ENCODE measurements at places on chromosomes 7 and 10.
A peak's percentile ranks its signal among the peaks of the same experiment; 100 is the strongest.

DNA sequence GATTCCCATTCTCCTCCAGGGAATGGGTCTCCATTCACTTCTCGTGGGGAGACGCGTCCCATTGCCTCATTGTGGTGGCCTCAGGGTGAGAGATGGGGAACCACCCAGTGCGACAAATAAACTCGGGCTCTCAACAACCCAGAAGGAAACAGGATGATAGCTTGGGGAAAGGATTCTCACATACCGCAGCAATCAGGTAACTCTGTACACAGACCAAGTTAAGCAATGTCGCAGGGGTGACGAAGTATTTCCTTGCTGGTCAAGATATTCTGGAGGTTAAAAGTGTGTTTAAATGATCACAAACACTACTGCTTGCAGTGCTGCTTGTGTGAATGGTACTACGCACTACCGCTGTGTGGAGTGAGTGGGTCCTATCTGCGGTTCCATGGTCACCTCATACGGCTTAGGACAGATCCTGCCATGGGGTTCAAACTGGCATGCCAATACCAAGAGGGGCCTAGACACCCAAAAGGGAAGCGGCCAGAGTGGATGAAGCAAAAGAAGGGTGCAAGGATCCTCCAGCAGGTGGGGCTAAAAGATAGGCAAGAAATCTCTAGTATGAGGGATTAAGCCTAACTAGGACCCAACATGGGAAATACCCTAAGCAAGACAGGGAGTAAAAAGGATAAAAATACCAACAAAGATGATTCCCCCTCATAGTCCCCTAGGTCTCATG, 143.8 kb upstream of the TMEM106B start:
- DNase-seq, result peak; percentile 58

GRCh38 chr10:103879409-103879808, 24.0 kb upstream of the SH3PXD2A start:
- no peak for DNase-seq

GRCh38 chr10:132690821-132691610, 94.9 kb downstream of the NKX6-2 start:
- DNase-seq, result peak; percentile 4

DNA sequence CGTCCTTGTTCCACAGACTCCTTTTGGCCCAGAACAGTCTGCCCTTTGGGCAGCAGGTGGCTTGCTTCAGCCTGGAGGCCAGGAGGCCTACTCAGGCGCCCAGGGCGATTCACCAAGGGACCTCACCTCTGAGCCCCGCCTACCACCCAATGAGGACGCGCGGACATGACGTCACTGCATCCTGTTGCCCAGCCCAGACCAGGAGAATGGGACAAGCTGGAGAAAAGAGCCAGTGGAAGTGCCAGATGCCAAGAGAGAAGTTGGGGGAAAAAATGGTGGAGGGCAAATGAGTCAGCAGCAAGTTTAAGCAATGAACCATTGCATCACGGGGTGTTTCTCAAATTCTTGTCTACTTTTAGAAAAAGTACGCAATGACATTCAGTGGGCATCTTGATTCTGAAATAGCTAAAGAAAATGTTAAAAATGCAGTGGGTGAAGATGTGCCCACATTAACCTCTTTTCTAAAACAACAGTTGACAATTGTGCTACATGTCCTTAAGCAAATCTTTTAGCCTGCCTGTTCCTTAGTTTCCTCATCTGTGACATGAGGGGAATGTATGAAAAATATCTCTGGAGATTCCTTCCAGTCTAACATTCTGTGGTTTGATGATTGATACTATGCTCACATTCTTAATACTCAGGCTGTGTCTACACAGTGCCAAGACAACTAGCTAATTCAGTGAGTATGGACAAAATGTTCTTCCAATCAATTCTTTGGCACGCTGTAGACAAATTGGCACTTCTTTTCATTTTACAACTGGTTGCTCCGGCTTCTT, 23.9 kb upstream of the LEP start:
- no peak for DNase-seq

DNA sequence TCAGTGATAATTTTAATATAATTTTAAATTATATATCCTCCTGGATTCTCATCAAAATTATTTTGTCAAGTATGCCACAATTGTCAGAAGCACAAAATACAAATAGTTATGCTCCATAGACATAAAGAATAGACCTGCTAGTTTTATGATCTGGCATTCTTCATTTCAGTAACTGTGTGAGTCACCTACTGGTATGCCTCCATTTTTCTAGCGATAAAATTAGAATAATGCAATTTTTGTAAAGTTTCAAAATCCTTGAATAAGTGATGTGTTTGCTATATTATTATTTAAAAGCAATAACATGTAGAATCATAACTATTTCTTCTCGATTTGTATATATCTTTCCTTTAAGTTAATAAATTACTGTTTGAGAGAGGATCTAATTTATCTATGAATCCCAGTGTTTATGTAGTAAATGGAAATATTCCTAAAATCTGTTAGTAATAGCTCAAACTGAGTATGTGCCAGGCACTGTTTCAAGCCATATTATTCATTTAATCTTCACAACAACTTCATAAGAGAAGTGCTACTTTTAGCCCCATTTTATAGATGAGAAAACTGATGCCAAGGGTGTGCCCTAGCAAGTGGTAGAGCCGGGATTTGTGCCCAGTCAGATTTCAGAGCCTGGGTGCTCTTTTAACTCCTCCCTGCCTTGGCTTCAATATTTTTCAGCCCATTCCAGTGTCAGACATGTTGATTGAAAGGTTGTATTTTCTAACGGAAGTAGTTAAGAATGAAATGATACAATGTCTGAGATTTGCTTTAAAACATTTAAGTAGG, 38.4 kb downstream of the NET1 start:
- DNase-seq, result no peak

GRCh38 chr7:151003572-151003971, 12.8 kb downstream of the NOS3 start:
- DNase-seq, result no peak

GRCh38 chr7:113086431-113086888, at the start of gene GPR85:
GPR85 (minus strand) TSS chr7:113086827; CDS start chr7:113084721, 2,106 bp downstream.
- DNase-seq, result peak; percentile 31

DNA sequence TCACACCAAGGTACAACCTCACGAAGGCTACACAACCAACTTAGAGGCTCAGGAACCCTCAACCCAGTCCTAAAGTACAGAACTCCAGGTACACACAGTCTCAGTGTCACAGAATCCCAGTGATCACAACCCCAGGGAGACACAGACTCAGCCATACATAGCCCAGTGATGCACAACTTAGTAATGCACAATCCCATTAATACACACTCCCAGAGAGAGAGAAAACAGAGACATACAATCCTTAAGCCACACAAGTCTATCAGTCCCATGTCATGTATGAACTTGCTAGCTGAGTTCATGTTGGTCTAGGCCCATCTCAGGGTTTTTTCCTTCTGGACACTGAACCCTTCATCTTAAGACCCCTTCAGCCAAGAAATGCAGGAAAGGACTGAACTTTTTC, 4.6 kb downstream of the KCNIP2 start:
- no peak for DNase-seq

DNA sequence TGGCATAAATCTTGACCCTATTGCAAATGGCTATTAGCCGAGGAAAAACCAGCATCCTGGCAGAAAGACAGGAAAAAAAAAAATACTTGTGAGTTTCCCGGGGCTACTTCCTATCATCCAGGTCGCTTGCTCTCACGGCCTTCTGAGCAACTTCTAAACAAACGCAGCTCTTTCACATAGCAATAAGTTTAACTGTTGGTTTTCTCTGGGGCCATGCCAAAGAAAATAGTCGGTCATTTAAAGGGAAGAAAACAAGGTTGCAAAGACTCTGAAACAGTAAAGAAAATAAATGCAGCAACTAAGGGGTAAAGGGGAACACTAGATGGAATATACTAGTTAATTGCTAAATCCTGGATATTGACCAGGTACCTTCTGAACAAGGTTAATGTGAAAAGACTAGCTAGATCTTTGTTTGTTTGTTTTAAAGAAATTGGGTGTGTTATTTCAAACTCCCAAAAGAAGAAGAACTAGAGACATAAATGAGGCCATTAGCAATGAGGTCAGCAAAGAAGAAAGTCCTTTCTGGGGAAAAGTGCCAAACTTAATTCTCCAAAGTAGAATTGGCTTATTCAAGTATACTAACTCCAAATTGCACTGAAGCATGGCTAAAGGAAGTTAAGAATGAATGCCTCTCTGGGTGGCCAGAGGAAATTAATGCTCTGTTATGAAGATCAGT, 54.2 kb downstream of the SLC39A12 start:
- no peak for DNase-seq

DNA sequence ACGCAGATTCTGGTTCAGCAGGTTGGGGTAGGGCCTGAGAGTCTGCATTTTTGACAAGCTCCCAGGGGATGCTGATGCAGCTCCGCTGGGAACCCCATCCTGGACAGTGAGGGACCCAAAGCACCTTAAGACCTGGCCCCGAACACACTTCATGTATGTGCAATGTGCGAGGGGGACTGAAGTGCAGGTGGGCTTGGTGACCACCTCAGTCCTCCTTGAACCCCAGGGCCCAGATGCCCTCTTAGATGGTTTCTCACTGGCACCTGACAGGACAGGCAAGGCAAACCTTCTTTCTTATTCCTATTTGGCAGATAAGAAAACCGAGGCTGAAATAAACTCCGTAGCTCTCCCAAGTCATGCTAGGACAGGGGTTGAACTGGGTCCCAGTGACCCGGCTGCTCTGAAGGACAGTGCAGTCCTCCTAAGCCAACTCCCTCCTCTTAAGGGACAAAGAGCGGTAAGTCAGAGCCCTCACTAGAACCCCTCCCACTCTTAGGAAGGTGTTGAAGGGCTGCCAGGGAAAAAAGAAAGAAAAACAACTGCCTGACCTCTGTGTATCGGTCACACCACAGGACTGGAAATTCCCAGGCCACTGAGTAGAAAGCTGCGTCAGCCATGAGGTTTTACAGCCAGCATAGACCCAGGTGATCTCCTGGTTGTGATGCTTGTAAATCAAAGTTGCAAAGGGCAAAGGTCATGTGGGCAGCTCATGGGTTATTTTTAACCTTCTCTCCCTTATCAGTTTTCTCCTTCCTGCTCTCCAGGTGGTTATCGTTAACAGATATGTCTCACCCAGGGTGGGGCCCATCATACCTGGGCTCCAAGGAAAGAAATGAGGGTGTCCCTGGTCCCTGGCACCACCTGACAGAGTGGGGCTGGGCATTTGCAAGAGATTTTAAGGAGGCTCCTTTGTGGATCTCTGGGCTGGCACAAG, 90.9 kb upstream of the SMNDC1 start:
- DNase-seq, result no peak

GRCh38 chr10:22345301-22346095, at the start of gene SPAG6:
SPAG6 (plus strand) TSS chr10:22345496; CDS start chr10:22345612, 116 bp downstream.
- peak; percentile 21 for DNase-seq

GRCh38 chr10:126618466-126618865, 52.0 kb downstream of the C10orf90 start:
- DNase-seq, result no peak

GRCh38 chr10:93565446-93565845, 1.0 kb upstream of the FFAR4 start:
- no peak for DNase-seq

DNA sequence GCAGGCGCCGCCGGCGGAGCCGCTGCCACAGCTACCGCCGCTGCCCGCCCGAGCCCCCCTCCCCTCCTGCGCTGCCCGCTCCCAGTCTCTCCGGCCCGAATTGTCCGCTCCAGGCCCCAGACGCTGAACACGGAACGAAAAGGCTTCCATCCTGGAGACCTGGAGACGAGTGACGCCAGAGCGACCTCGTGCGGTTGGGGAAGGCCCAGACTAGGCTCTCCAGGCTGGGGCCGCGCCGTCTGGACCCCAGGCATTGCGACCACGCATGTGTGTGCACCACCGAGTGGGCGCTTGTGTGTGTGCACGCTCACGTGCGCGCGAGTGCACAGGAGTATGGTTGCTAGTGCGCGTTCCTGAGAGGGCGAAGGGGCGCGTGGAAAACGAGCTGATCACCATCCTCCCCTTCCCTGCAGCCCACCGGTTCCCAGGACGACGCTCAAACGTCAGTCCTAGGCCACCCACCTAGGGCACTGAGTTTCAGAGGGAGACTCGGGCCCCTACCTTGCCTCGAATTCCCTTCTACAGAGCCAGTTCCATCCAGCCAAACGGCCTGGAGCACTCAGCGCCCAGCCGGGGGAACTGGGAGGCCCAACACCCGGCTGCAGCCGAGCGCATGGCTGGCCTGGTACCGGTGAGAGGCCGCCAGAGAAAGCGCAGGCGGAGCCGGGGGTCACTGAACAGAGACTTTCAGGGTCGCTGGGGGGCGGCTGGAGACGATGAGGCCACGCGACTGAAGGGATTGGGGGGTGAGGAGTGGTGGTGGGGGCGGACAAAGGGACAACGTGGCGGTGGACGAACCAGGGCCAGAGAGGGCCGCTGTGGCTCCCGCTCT, 11.6 kb downstream of the LBX1 start:
- DNase-seq, result no peak

DNA sequence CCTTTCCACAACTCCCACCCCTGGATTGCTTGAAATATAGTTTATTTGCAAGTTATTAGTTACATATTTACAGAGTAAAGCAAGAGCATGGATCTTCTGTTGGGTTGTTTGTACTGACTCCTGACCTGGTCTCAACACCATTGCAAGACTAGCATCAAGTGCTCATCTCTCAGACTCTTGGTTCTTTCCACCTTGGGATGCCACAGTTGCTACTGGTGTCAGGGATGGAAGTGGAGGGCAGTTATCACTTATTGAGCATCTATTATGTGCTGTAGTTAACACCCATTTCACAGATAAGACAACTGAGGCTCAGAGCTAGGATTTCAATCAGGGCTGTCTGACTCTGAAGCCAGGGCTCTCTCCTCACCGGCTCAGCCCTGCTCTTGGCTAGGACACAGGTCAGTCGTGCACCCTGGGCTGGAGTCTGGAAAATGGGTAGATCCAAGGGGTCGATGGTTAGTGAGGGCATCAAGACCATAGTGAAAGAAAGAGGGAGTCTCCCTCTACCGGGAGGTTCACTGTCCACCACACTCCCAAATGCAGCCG, 614 bp upstream of the ADAMTS14 start:
- DNase-seq, result no peak

- DNase-seq, result no peak
These were observed 51.5 kb upstream of the DLX6 start for GRCh38 chr7:96953676-96954513.

- DNase-seq, result no peak
These were observed 243.1 kb downstream of the ARL4A start for GRCh38 chr7:12930534-12930933.

DNA sequence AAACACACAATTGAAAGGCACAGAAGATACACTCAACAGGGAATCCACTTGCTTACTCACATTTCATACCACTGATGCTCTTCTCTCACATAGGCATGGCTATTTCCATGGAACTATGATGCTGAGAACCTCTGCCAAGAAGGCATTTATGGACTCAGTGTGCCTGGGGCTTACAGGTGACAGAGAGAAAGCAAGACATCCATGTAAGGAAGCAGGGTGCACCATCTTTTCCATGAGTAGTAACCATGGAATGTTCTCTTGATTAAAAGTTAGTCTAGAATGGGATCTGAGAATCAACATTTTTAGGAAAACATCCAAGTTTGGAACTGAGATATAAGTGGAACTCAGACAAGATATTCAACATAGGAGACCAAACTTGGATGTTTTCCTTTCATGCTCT, 52.5 kb upstream of the MACC1 start:
- DNase-seq, result no peak

- no peak for DNase-seq
These were observed 1.1 kb downstream of the CYP26A1 start for GRCh38 chr10:93074597-93075368.

- DNase-seq, result peak; percentile 58
These were observed 98.2 kb upstream of the PRKCQ start for GRCh38 chr10:6678211-6678803.

- no peak for DNase-seq
These were observed 427.7 kb downstream of the RPS24 start for GRCh38 chr10:78461333-78461732.

Measured in activated naive CD4-positive, alpha-beta T cell treated with anti-CD3 and anti-CD28 coated beads, Interleukin-2, amount 50 U/mL, for 16 hours (primary cell).